ENCODE measurements at places on chromosomes 4 and X.

DNA sequence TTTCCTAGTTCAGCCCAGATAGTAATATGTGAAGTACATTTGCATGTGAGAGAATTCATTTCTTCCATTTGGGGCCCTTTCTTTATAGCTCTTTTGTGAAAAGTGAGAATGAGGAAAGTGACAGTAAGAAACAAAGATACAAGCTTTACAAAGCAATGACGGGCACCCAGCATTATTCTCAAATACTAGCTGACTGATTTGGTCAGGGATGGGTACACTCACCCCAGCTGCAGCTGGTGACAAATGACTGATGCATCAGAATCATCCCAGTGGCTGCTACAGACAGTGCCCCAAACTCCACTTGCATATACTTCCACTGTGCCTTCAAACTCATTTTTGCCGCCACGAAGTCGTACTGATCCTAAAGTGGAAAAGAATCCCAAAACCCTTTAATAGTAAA lies 14.8 kb downstream of the PRSS12 start:
- DNase-seq: no peak

GRCh38 chr4:183241721-183242151 lies 78.3 kb downstream of the CLDN22 start:
- DNase-seq: no peak

GRCh38 chr4:142530728-142531127 lies 315.4 kb downstream of the INPP4B start:
- no peak for DNase-seq

- DNase-seq: no peak
Measured at GRCh38 chr4:92521941-92522340, 218.2 kb downstream of the GRID2 start.

DNA sequence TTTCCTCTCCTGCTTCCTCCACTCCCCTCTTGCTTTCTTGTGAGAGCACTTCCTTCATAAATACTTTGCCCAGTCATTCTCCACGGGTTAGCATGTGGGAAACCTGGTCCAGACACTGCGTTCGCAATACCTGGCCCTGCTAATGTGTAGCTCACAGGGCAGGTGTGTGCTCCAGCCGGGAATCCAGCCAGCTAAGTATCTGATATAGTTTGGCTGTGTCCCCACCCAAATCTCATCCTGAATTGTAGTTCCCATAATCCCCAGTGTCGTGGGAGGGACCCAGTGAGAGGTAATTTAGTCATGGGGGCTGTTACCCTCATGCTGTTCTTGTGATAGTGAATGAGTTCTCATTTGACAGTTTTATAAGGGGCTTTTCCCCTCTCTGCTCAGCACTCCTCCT lies 32.2 kb upstream of the STX18 start:
- no peak for DNase-seq

DNA sequence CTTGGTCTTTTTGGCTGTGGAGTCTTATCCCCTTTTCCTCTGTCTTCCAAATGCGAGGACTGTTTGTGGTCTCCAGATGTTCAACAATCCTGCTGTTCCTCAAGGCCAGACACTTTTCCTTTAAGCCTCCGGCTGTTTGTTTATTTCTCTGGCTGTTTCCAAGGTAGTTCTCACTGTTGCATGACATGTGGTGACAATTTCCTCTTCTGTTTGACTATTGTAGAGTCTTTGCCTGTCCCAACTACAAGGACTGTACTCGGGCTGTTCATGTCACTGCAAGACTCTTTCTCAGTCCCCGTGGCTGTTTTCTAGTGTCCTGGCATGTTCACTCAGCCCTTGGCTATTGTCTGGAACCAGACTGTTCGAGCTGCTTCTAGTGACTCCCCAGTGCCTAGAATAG lies 50.6 kb downstream of the ZNF157 start:
- no peak for DNase-seq

All from effector CD8-positive, alpha-beta T cell (primary cell).